ENCODE measurements at places on chromosomes 11 and 22.
A peak's percentile ranks its signal among the peaks of the same experiment; 100 is the strongest.

- DNase-seq = no peak
Measured at GRCh38 chr11:74844865-74845264, 96.2 kb downstream of the RNF169 start.

GRCh38 chr11:1536065-1536843 is 35.8 kb downstream of the DUSP8 start:
- no peak for DNase-seq

GRCh38 chr22:31629741-31630184 is 32.3 kb downstream of the PISD start:
- DNase-seq = no peak

DNA sequence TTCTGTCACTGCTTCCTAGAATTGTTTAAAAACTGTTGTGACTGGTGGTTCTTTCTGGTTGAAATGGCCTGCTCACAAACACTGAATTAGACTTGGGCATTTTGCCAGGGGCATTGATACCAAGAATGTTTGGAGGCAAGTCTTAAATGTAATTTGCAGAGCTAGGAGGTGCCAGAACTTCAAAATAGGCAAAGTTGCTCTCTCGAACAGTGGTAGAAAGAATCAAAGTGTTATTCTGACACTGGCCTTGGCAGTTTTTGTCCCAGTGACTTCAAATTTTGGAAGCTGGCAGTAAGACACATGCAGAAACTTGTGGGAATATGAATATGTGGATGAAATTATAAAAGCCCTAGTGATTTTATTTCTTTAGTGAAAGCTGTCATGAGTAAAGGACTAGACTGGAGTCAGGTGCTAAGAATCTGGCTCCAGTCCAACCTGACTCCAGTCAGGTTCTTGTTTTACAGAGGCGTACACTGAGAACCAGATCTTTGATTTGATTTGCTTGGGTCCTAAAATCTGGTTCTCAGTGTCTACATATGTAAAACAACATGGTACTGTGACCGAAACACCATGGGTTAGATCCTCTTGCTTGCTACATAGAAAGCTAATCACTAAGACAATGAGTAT is 20.9 kb downstream of the SVIP start:
- DNase-seq = no peak

DNA sequence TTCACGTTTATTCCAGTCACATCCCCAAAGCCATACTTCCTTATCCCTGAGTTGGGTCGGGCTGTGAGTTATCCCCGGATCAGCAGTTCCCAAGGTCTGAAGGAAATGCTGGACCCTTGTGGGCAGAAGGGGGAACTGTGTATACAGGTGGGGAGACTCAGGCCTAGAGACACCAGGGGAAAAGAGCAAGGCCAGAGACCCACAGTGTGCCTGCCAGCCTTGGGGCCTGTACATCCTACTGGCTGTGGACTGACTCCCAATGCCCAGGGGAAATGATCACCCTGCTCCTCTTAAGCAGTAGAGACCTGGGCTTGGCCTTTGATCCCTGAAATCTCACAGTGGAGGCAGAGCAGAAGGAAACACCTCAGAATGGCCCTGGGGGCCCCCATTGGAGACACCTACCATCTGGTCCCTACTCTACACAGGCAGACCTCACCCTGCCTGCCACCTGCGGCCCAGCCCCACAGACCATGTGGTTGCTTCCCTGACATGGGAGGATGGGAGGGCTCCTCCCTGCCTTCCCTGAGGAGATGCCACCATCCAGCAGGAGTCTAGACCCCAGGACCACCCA is 1.3 kb downstream of the SELENOM start:
- no peak for DNase-seq

DNA sequence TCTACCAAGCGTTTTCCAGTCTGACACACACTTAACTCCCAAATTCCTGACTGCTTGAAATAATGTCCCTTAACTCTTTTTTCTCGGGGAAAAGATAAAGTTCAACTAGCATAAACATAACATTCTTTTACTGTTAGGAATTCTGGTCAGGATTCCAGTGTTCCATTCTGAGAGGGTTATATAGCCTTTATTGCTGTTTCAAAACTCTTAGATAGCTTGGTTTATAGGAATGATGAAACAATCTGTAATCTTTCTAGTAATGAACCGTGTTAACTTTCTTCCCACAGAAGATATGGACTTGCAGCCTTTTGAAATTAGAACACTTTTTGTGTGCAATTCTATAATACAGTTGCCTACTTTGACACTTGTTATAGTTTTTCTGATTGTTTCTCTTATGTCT is 8.6 kb downstream of the REXO2 start:
- no peak for DNase-seq

DNA sequence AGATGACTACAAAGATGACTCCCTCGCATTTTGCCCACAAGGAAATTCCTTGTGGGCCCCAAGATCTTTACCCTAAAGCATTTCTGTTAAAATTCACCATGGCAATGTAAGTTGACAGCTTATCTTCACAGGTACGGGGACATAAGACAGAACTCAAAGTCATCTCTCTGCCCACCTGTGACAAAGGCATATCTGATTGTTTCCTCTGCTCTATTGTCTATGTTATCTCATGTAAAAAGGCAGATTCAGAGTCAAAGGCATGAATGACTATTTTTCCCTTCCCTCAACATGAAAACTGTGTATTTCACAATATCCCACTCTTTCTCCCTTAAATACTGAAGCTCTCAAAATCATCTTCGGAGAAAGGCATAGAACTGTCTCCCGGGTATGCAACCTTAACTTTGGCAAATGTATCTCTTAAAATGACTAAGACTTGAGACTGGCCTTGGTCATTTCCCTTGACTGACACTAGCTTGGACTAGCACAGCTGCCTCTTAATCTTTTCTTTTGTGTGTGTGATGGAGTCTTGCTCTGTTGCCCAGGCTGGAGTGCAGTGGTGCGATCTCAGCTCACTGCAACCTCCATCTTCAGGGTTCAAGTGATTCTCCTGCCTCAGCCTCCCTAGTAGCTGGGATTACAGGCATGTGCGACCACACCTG is 103.2 kb downstream of the MICAL3 start:
- no peak for DNase-seq

DNA sequence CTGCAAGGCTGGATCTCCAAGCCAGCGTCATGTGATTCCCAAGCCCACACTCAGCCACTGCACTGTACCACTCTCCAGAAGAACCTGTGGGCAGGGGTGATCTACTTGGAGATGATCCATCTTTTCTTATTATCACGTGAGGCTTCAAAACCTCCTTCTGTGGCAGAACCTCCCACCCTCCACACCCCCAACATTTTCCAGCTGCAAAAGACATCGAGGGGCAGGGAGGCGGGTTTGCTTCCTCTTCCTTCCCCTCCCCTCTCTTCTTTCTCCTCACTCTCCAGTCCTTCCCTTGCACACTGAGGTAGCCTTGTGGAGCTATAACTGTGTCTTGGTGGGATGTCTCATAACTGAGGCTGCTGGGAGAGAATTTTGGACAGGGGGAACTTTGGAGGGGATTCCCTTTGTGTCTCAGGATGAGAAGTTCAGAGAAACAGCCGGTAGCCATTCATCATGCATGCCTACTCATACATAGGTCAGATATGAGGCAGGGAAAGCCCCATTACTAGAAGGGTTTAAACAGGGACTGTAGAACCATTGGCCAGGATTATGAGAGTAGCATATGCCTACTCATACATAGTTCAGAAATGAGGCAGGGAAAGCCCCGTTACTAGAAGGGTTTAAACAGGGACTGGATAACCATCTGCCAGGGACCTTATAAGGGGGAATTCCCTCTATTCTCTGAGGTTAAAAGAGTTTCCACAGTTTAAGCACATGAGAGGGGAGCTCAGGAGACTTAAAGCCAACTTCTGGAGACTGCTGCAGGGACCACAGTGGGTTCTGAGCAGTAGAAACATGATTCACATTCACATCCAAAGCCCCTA is 420.7 kb upstream of the CADM1 start:
- DNase-seq = no peak

DNA sequence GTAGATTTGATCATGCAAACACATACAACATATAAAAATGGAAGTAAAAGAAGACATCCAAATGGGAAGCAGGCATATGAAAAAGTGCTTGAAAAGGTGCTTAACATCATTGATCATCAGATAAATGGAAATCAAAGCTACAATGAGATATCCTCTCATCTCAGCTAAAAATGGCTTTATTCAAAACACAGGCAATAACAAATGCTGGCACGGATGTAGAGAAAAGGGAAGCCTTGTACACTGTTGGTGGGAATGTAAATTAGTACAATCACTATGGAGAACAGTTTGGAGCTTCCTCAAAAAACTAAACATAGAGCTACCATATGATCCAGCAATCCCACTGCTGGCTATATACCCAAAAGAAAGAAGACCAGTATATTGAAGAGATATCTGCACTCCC is 549 bp upstream of the TCN1 start:
- no peak for DNase-seq

DNA sequence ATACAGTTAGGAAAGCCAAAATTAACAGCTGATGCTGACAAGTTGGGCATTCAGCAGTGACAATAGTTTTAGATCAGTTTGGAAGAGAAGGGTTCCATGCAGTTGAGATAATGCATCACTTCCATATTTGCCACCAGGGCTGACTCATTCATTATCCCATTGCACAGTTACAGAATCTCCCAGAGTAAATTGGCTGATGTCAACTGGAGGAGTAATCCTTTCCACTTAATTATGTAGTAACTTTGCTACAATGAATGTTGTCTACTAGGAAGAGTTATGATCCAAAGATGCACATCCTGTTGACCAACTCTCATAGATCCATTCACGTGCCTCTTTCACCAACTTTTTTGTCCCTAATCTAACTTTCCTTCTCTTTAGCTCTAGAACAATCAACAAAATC is 123.3 kb upstream of the LUZP2 start:
- no peak for DNase-seq

- DNase-seq = no peak
Measured at GRCh38 chr22:46769191-46769675, 6.8 kb downstream of the TBC1D22A start.

DNA sequence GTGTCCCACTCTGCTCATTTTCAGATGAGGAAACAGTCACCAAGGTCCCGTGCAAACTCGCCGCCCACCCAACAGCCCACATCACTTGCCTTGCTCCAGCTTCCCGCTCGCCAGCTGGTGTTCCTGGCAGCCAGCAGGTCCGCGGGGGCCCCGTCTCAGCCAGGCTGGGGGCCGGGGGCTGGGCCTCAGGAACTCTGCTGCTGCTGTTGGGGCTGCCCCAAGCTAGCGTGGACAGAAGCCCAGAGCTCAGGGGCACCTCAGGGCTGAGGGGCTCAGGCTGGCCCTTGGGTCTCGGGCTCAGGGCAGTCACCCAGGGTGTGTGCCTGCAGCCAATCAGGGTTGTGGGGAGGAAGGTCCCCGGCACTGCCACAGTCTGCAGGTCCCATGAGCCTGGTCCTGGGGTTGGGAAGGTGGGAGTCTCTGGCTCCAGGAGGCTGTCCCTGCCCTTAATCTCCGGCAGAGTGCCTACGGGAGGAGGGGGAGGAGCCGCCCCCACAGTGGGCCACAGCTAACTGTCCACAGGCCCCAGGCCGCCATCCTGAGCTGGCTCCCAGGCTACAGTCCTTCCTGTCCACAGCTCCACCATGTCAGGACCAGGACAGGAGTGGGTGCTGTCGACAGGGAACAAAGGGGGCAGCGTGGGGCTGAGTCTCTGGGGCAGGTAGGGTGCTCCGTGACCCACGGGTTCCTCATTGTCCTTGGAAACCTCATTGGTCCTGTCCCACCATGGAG is 65.2 kb downstream of the ARFGAP3 start:
- DNase-seq = no peak

GRCh38 chr11:117444711-117445658 is 117.3 kb downstream of the CEP164 start:
- DNase-seq = no peak

GRCh38 chr11:119481021-119481666 is 58.2 kb upstream of the THY1 start:
- DNase-seq = peak; percentile 82

- no peak for DNase-seq
Measured at GRCh38 chr11:73204711-73205121, 13.4 kb upstream of the P2RY2 start.

DNA sequence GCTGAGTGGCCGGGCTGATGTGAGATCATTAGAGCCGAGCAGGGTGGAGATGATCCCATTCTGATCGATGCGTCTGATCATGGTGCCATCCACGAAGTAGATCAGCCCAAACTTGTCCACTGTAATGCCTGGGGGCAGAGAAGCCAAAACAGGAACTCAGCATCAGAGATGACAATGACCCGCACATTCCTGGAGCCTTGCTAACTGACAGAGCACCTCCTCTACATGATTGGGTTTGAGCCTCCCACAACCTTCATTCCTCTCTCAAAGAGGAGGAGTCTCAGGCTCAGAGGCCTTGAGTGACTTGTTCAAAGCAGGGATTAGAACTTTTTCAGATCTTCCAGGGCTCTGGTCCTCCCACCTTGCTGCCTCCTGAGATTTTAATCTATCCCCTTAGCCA is 133.7 kb upstream of the NARS2 start:
- DNase-seq = no peak

DNA sequence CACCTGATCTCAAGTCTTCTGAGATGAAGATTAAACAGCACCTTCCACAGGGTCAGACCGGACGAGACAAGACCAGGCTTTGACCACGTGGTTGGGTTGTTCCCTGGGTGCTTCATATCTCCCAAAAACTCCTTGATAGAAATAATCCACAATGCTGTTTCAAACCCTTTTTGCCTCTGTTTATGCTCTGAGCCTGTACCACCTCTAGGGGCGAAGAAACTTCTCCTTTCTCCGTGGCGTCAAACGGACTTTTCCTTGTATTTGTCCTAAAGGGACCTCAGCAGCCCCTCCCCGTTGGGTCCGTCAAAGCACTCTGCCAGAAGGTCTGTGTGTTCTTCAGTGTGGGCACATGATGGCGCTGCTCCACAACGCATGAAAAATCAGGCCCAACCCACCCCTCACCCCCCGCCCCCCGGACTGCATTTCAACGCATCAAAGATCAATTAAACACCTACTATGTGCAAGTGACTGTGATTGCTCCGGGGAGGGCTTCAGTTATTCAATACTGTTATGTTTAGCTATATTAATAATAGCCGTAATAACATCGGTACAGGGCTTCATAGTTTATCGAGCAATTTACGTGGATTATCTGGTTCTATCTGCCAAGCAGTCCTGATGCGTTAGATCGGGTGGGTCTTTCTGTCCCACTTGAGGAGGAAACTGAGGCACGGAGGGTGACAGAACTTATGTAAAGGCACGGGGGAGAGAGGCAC is 17.3 kb upstream of the EIF3D start:
- no peak for DNase-seq

DNA sequence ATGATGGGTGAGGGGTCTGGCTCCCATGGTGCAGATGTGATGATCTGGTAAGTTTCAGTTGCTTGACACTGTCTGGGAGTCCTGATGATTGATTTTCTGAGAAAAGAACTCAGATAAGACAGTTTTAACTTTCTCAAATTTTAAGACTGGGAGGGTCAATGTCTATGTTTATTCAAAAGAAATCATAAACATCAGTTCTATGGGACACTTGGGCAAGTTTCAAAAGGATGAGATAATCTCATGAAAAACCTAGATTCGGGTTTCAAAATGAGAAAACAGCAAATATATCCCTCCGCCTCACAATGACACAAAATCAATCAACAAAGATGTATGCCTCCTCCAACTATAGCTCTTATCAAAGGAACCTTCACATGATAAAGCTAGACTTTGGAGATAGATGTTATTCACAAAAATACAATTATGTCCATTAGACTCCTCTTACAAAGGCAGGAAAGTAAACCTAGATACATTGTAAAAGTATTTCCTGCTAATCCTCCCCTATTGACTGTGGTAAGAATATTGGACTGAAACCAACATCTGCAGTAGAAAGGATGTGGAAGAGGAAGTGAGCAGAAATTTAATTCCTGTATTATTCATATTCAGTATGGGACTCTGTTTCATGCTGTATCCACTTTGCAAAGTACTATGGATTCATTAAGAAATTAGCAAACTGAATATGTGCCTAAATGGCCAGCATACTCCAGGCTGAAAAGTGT is 21.6 kb downstream of the SVIP start:
- DNase-seq = no peak

- DNase-seq = no peak
Measured at GRCh38 chr11:7072401-7073028, 16.3 kb upstream of the RBMXL2 start.

All from stimulated activated effector memory CD8-positive, alpha-beta T cell treated with anti-CD3 and anti-CD28 coated beads, Interleukin-12 subunit alpha, Interleukin-12 subunit beta, amount 100 ng/mL, for 72 hours (primary cell).